ENCODE measurements at places on chromosomes 4 and X.

DNA sequence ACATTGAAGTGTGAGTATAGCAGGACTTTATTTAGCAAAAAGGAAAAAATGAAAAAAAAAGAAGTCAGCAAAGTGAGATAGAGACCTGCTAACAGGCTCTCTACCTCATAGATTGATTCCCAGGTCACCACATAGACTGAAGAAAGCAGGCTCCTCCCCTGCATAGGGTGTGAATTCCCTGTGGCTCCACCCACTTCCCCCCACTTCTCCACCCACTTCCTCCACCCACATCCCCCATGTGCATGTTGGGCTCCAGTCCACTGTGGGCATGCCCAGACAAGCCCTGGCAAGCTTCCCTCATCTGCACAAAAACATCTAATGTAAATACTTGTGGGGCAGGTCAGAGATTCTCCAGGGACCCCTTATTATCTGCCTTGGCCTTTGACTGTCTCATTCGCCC, 97.8 kb downstream of the TMEM47 start:
- no peak for DNase-seq

DNA sequence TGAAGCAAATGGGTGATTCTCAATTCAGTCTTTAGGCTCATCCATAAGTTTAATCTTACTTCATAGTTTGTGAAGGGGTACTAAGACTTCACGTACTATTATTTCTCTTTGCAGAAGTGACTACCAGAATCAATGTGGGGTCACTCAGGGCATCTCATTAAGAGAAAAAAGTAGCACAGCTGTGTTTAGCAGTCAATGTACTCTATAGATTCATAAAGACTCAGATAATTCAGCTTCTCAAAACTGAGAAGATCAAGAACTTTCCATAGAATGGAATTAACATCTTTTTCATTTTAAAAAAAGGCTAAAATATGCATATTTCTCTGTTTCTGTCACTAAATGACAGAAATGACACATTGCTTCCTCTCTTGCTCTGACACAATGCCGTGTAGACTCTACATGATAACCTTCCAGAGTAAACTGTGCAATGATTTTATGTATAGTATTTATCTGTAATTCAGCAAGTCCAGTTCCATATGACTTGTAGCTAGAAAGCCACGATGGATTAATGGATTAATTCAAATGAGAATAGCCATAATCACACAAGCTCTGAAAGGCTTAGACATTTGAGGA, 20.3 kb upstream of the LSM6 start:
- DNase-seq: no peak

GRCh38 chr4:91758487-91758886, 545.3 kb upstream of the GRID2 start:
- DNase-seq: no peak

DNA sequence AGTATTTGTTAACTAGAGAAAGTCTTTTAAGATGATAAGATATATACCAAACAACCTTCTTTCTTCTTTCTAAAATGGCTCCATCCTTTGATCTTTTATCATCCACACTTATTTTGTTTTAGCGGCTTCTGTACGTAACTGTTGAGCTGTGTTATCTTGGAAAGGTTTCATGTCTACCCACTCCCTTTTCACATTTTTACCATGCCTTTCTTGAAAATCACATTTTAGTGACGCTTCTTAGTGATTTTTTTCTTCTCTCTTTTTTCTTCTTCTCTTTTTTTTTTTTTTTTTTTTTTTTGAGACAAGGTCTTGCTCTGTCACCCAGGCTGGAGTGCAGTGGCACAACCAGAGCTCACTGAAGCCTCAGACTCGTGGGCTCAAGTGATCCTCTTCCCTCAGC, 135.1 kb downstream of the CHIC2 start:
- DNase-seq: no peak

GRCh38 chr4:13240066-13240465, 244.1 kb downstream of the RAB28 start:
- no peak for DNase-seq

- no peak for DNase-seq
Measured at GRCh38 chr4:33959519-33959918, 2284.8 kb downstream of the ARAP2 start.

DNA sequence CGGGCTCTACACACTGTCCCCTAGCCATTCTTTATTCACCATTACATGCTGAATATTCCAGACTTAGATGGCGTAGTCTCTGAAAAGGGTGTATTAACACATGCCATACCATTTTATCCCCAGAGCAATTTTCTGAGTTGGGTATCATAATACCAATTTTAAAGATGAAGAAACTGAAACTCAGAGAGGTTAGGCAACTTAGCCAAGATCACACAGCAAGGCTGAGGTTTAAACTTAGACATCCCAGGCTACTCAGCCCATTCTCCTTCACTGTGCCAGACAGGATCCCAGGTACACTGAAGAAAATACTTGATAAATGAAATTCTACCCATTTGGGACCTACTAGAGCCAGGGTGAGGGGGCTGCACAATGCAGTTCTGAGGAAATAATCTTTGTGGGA, 67.4 kb upstream of the ARHGAP36 start:
- no peak for DNase-seq

DNA sequence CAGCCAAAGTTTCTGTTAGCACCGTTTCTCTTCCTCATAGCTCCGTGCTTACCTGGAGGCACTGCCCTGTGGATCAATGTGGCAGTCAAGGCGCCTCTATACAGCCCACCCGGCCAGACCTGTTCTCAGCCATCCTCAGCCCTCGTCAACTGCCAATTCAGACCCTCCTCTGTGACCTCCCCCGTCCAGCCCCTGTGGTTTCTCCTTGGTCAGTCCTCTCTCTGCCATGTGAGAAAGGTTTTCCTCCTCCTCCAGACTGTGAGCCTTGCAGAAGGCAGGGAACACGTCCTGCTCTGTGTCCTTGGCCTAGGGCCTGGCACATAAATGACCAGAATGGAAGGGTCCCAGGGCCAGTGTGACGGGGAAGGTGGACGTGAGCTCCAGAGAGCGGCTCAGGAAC, 174.6 kb upstream of the PSAPL1 start:
- DNase-seq: no peak

DNA sequence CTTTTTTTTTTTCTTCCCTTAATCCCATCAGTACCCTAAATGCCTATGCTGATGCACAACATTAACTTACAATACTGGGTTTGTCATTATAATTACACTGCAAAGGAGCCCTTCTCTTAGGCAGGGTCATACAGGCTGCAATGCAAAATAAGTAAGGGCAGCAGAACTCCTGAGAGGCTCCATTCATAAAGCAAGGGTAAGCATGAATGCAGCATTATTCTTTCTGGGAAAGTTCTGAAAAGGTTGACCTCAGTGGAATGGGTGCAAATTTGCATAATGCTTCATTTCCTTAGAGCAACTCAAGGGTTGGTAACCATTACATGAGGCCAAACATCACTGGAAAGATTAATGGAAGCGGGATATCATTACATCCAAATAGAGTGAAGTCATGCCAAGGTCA, 789.2 kb downstream of the KLHL13 start:
- DNase-seq: no peak

GRCh38 chrX:107829878-107830277, 4.2 kb downstream of the MID2 start:
- DNase-seq: no peak

DNA sequence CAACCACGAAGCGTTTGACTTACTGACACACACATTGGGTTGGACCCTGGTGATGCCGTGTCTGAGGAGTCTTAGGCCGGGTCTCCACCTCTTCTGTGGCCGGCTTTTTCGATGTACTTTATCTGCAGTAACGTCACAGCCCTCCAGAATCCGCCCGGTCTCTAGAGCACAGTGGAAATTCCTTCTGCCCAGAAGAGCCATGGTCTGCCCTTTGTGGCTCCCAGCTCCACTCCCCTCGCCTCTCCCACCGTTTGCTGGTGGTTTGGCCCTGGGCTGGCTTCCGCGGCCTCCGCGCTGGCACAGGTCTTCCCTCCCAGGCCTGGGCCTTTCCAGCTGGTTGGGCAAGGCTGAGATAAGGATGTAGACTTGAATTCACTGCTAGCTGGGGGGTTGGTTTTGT, 4.3 kb downstream of the MAEA start:
- no peak for DNase-seq

DNA sequence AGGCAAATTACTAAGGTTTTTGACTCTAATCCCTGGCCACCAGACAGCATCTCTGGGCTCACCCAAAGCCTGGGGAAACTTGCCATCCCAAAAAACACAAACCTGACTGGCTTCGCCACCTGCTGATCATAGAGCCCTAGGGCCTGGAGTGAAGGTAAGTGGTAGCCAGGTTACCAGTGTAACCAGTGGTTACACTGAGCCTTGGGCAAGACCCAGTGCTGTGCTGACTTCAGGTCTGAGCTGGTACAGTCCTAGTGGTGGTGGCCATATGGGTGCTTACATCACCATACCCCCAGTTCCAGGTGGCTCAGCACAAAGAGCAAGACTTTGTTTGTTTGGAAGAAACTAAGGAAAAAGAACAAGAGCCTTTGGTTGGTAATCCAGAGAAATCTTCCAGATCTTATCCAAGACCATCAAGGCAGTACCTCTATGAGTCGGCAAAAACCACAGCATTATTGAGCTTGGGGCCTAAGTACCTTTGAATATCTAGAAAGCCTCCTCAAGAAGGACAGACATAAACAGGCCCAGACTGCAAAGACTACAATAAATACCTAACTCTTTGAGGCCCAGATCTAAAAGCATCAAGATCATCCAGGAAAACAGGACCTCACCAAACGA, 13.7 kb downstream of the MED14 start:
- DNase-seq: no peak

GRCh38 chr4:154869301-154869700, 88.2 kb downstream of the RBM46 start:
- no peak for DNase-seq

DNA sequence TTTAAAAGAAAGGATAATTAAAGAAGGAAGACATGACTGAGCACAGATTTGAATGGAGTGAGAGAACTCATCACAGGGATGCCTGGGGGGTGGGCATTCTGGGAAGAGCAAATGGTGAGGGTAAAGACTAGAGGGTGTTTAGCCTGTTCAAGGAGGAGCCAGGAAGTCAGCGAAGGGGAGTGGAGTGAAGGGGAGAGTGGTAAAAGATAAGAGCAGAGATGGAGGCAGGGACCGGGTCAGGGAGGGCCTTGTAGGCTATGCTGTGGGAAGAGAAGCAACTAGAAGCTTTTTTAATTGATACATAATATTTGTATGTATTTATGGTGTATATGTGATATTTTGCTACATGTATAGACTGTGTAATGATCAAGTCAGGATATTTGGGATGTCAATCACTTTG, 2.2 kb upstream of the VGLL1 start:
- DNase-seq: no peak

DNA sequence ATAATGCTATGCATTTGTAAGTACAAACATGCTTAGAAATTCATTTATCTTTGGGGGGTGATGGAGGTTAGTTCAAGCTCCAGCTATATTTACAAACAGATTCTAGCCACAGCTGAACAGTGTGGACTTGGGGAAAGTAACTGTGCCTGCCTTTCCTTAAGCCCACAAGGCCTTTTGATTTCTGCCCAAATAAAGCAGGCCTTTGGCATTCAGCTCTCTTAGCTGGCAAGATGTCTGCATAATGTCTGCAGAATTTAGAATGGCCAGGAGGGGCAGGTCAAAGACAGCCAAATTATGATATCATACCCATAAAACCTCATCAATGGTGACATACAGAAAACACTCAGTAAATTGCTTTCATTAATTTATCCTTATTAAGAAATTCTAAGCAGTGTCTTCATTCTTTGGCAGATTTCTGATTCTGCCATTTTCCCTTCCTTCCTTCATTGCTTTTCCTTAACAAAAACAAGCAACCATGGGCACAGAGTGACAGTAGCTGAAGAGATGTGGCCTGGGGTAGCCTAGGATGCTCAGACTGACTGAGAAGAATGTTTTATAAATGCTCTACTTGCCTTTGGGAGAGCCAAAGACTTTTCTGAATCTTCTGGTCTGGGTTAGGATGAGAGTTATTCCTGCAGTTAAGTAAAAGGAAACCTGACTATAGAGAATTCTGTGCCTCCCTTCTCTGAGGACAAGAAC, 538.7 kb upstream of the NR3C2 start:
- no peak for DNase-seq

DNA sequence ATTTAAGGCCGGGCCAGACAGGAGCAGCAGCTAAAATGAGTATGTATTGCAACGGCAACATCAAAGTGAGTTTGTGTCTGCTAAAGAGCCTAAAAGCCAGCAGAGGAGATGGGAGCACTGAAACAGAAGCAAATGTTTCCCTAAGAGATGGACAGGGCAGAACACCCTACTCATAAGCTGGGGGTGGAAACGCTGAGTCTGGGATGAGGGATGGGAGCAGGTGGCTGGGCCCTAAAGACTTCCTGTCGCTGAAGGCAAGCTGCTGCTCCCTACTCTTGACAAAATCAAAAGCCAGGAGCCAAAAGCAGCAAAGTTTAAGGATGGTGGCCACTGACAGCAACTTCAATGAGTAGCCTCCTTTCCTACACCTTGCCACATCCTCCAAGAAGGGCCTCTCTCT, 40.6 kb upstream of the NAP1L5 start:
- no peak for DNase-seq

GRCh38 chrX:41304178-41304577, 29.8 kb upstream of the DDX3X start:
- DNase-seq: no peak

DNA sequence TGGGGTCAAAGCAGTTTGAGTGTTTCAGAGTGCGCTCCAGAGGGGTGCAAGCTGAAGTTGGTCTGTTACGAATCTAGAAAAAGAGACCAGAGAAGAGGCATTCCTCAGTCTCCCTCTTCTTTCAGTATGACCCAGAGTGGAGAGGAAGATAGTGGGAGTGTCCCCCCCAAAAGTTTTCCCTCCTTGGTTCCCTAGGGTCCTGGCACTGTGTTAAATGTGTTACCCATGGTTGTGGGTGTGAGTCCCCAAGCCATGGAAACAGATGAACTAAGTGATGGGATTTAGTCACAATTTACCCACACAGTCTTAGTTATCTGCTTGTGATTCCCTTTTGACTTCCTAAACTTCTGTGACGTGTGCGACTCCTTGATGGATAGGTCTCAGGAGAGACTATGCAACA, 27.0 kb upstream of the NAF1 start:
- DNase-seq: no peak

DNA sequence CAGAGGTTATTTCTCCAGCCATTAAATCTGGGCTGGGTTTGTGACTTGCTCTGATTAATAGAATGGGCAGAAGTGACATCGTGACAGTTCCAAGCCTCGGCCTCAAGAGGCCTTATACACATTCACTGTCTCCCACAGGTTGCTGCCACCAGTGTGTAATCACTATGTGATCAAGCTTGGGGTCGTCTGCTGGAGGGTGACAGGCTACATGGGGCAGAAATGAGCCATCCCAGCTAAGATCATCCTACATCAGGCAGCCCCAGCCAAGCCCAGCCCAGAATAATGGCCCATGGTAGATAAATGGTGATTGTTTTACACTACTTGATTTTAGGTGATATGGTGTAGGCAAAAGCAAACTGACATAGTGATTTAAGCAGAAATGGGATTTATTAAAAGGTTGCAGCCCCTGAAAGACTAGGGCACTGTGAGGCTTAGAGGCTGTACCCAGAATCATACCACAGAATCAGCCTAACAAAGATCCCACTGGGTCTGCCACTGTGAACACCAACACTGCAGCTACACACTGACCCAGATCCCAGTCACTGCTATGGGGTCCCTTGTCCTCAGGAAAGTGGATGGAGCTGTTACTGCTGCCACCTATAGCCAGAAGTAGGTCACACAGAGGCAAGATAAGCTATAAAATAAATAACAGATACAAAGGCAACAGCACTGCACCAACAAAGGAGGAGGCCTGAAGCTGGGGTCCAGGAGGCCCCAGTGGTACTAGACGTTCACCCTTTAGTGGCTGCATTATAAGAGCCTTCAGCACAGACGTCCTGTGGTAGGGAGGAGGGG, 159.6 kb upstream of the RBPJ start:
- DNase-seq: no peak

Measured in suppressor macrophage treated with lipopolysaccharide for 4 hours (primary cell).